ENCODE measurements at places on chromosomes 13 and 19.

DNA sequence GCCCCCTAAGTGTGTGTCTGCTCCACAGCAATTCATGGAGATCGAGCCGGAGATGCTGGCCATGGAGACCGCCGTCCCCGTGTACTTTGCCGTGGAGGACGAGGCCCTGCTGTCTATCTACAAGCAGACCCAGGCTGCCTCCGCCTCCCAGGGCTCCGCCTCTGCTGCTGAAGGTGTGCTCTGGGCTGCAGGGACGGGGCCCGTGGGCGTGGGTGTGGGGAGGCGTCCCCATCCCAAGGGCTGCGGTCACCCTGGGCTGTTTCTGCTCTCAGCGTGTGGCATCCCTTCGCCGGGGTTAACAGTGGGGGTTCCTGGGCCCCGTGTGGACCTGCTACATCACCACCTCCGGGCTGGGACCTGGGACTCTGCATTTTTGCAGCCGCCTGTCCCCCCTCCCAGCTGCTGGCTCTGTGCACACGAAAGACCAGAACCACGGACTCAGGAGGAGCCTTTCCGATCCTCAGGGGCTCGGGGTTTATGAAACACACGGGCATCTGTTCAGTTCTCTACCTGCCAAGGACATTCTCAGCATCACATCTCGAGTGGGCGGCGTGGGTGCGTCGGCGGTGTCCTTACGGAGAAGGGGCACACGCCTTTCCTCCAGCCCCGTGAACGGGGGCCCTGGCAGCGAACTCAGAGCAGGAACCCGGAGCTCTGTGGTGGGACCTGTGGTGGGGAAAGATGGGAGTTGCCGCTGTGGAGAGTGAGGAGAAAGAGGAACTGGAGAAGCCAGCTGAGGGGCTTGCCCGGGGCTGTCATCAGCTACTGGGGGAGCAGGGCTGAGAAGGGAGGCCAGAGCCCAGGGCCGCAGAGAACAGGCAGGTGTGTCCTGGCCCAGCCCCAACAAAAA, 7.8 kb downstream of the NCLN start:
- DNase-seq: no peak

DNA sequence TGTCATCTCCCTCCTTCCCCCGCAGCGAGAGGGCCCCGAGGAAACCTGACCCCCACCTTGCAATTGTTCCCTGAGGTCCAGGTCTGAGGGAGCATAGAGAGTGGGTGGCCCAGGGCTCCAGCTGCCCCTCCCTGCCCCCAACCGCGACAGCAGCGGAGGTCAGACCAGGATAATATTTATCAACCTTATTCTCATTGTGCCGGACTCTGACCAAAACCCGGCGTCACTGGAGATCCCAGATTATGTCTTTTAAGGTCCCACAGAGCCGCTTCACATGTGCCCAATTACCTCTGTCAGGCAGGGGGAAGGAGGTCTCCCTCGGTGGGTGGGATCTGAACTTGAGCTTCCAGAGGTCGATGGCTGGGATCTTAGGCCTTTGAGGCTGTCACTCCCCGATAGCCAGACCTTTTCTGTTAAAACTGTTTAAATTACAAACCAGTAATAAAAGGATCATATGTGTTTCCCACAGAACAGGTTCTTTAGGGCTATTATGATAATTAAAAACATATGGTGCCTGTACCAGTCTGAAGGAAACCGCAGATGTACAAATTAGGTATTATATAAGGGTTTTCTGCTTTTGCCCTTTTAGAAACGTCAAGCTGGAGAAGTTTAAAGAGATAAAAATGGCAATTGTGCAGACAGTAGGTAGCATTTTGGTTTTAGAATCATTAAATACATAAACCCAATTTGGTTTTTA, 195.5 kb downstream of the ZNF536 start:
- DNase-seq: no peak

DNA sequence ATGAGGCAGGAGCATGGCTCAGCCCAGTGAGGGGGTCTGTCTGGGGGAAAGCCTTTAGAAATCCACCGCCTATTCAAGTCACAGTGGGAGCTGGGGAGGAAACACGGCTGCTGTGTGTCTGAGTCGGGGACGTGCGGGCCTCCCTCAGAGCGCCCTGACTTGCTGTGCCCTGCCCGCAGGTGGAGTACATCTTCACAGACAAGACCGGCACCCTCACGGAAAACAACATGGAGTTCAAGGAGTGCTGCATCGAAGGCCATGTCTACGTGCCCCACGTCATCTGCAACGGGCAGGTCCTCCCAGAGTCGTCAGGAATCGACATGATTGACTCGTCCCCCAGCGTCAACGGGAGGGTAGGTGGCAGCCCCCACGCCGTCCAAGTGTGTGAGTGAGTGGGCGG, 137.8 kb upstream of the MCF2L start:
- no peak for DNase-seq

DNA sequence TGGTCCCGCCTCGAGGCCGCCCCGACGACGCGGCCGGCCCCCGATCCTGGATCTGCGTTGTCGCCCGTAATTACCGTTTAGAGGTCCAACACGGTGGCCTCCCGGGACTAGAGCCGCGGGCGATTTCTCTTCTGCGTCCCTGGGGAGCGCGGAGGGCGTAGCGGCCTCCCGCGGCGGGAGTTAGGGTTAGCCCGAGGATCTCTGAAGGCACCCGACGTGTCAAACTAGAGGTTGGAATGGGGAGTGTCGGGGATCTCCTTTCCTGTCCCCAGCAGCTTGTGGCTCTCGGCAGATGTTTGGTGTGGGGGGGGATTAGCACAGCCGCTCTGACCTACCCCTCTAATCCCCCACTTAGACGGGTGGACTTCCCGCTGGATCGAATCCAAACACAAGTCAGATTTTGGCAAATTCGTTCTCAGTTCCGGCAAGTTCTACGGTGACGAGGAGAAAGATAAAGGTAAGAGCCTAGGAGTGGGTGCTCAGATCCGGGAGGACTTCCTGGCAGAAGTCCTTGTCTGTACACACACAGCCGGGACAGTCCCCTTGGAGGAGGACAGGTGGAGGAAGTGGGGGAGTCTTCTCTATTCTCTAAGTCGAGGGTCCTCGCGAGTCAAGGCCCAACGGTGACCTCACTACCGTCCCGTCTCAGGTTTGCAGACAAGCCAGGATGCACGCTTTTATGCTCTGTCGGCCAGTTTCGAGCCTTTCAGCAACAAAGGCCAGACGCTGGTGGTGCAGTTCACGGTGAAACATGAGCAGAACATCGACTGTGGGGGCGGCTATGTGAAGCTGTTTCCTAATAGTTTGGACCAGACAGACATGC, 581 bp downstream of the CALR start:
- no peak for DNase-seq

GRCh38 chr19:18634612-18635297, 2.1 kb upstream of the KLHL26 start:
- DNase-seq: no peak

DNA sequence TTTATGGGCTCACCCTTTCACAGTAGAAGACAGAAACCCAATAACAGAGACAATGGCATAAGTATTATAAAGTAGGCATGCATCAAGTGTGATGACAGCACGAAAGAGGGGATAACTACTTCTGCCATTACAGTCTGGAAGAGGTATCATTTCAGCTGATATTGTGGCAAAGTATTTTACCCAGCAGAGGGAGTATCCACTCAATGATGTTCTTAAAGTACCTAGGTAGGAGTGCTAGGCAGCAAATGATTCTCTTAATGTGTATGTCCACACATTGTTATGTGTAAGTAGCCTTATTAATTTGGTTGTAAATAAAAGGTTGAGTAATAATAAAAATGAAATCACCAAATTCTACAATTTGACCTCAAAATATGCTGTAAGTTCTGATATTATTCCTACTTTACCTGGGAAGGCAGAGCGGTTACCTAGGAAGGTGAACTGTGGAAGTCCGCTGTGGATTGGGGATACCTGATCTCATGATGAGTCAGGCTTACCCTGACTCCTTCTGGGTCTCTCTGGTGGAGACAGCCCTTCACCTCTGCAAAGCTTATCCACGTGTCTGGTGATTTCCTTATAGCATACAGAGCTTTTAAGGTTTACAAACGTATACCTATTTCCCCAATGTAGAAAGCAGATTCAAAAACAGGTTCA, 4.1 kb upstream of the UBAC2 start:
- DNase-seq: no peak

DNA sequence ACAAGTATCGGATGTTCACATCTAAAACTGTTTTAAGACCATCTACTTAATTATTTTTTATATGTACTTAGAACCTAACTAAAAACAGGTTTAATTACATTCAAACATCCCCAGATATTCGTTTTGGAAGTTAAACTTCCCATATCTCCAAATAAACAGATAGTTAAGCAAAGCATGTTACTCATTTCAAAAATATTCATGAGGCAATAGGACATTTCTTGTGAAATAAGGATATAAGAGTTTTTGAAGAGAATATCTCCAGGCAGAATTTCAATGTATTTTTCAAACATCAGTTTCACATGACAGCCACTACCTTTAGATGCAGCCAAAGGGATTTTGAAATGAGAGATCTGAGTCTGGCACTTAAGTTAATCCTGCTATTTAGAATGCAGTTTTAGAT, 697.5 kb downstream of the SLITRK1 start:
- no peak for DNase-seq

- DNase-seq: no peak
These were observed 30.7 kb upstream of the WASF3 start for GRCh38 chr13:26526702-26527216.

DNA sequence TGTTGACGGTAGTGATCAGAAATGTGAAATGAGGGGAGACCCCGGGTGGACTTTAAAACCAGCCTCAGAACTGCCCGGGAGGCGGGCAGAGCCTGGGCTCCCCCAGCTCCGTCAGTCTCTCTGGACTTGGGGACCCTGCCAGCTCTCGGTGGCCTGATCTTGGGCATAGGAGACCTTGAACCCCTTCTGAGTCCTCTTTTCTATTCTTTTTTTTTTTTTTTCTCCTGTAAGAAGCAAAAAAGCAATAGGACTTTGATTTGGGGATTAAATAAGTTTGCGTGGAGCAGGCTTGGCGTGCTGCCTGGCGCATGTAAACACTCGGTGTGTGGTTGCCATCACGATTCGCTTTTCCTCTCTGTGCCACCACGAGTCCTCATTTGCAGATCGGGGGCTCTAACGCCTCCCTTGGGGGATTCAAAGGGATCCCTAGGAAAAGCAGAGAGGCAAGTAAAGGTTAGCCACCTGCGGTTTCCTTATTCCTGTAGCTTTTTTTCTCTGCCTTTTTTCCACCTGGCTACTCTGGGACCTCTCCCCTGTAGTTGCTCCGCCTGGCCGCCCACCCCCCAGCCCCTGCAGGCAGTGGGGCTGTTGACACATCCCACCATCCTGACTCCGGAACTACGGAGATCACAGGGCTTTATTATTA, 1.3 kb downstream of the SAFB start:
- DNase-seq: no peak

GRCh38 chr19:5567360-5567969, at the start of gene TINCR:
TSS of gene TINCR (minus strand) at chr19:5567953.
- no peak for DNase-seq

Measured in NCI-H2029 treated with DMSO at 0.1 percent for 48 hours (cell line).